ENCODE measurements at places on chromosomes 6 and 20.
A peak's percentile ranks its signal among the peaks of the same experiment; 100 is the strongest.

DNA sequence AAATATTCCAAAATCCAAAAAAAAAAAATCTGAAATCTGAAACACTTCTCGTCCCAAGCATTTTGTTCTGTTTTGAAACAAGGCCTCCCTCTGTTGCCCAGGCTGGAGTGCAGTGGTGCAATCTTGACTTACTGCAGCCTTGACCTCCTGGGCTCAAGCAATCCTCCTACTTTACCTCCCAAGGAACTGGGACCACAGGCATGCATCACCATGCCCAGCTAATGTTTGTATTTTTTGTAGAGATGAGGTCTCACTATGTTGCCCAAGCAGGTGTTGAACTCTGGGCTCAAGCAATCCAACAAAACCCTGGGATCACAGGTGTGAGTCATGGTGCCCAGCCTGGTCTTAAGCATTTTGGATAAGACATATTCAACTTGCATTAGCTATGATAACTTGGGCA lies 13.6 kb downstream of the SESN1 start:
- no peak for DNase-seq

DNA sequence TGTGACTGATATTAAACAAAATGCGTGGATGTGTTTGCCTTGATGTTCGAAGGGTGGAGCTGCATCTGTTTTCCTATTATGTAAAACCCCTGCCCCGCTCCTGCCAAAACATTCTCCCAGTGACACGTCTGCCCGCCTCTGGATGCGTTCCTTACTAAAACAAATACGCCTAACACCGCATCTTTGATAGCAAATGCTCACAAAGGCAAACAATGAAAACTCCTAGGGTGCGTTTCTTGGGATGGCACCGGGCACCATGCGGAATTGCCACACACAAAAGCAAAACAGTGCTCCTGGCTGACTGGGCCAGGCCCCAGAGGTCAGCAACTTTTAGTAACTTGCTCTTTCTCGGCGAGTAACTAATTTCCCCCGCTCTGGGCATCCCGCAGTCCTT lies 9.0 kb upstream of the FOXC1 start:
- DNase-seq, result no peak

DNA sequence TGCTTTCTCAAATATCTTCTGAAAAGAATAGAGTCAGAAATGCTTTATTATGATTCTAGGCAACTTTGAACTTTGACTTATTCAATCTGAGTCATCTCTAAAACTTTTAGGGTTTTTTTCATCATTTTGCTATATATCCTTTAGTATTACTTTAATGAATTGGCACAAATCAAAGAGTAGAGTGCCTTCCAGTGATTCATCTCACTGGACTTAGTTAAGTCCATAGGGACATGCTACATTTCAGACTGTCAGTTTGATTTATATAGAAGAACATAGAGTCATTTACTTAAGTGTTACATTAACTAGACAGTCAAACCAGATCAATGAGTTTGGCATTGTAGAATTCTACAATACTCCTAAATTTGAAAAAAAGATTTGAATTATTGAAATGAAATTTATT lies 1235.7 kb upstream of the MAP3K7 start:
- DNase-seq, result no peak

- DNase-seq, result no peak
Observed at GRCh38 chr20:36666181-36666740, 20.3 kb upstream of the SLA2 start.

GRCh38 chr20:33373735-33374605 lies 27.3 kb downstream of the CDK5RAP1 start:
- DNase-seq, result no peak

- no peak for DNase-seq
Observed at GRCh38 chr6:160428069-160428430, 79.9 kb downstream of the SLC22A3 start.

- no peak for DNase-seq
Observed at GRCh38 chr6:24600903-24601302, 45.1 kb downstream of the KIAA0319 start.

DNA sequence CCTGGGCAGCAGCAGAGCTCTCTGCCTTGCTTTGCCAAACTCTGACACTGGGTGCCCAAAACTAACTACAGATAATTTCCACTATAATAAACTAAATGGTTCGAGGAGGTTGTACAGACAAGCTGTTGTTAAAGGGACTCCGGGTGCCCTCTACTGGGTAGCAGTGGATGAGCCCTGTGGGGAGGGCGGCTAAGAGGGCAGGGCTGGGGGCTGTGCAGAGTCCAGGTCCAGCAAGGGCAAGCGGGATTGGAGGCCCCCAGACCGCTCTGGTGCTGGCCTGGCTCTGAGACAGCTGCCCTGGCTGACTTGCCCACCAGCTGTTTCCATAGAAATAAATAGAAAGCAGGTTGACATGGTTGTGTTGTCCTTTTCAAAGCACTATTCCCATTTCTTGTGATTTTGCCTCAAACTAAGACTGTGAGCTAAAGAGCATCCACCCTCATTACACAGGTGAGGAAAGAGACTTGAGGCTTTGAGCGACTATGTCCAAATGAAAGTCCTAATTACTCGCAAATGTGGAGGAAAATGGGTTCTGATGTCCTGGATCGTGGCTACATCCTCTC lies 167.6 kb upstream of the CST7 start:
- no peak for DNase-seq

DNA sequence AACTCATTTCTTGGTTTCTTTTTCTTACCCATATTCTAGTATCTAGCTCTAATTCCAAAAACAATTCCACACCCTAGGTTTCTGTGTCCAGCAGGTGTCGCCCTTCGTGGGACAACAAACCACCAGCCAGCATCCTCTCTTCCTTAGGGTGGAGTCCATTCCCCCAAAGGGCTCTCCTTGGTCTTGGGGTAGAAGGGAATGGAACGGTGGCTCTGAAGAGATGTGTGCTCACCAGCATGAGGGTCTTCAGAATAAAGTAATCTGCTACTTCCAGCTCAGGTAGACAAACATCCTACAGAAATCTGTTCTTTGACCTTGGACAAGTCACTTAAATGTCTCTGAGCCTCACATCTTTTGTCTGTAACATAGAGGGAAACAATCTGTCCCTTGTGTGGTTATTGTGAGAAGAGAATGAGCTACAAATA lies 7.2 kb downstream of the HLA-DMB start:
- DNase-seq, result peak; percentile 83

DNA sequence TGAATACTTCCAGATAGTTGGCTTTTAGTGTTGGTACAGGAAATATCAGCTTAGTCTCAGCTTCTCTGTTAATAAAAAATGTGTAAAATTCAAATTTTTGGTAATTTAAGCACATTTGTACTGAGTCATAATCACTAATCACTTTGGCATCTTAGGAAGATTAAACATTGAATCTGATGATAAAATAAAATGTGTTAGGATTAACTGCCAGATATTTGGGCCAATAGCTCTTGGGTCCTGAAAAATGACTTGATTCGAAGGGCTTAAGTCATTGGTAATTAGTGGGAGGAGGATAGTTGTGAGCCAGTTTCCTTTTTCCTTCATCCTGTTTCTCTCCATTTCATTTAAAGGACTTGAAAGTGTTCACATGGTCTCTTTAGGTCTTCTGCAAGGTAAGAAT lies 426.1 kb downstream of the RFPL4B start:
- no peak for DNase-seq

DNA sequence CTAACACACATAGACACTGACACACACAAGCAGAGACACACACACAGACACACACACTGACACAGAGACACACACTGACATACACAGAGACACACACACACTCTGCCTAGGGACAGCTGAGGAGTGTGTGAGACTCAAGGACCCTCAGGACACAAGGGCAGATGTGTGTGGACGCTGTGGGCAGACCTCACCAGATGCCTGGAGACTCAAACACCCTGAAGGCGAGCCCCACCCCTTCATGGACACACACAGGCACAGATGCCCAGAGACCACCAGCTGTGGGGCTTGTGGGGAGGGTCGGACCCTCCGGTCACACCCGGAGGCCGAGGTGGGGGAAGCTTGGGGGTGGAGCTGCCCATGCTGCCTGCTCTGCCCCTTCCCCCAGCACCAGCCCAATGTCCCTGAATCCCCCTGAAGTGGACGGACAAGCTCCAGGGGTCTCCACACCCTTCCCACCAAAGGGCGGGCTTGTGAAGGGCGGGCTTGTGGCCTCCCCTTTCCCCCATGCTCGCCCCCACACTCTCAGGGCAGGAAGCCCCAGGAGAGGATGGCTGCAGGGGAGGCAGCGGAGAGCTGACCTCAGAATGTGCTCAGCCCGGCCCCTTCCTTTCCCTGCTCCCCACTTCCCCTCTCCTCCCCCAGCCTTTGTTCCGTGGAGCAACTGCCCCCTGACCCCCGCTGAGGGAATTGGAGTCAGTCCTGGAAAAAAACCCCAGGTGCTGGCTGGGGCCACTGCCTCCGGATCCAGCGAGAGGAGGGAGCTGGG lies 13.9 kb upstream of the ABHD16B start:
- DNase-seq, result no peak

GRCh38 chr6:42871711-42872110 lies 7.7 kb upstream of the RPL7L1 start:
- no peak for DNase-seq

DNA sequence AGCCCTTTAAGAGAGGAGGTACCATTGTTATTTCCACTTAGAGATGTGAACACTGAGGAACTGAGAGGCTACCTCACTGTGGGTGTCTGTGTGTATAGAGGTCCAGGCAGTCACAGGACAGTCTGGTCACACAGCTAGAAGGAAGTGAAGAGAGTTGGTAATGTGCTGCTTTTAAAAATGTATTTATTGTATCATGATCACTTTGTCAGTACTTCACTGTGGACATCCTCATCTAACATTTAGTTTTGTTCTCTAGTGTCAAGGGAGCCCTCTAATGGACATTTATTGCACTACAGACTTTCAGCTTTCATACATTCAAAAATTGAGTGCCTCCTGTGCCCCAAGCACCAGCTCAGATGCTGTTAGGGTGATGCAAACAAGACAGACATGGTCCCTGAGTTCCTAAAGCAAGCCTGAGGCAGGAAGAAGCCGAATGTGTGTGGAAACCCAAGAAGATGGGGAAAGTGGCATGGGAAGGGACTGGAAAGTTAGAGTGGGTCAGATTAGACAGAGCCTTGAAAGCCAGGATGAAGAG lies 123.0 kb downstream of the SLC16A10 start:
- no peak for DNase-seq

GRCh38 chr6:117706504-117706903 lies 31.2 kb downstream of the NUS1 start:
- no peak for DNase-seq

- DNase-seq, result no peak
Observed at GRCh38 chr6:143733510-143733909, 55.7 kb downstream of the PHACTR2 start.
